ENCODE measurements at places on chromosomes 11 and 22.

DNA sequence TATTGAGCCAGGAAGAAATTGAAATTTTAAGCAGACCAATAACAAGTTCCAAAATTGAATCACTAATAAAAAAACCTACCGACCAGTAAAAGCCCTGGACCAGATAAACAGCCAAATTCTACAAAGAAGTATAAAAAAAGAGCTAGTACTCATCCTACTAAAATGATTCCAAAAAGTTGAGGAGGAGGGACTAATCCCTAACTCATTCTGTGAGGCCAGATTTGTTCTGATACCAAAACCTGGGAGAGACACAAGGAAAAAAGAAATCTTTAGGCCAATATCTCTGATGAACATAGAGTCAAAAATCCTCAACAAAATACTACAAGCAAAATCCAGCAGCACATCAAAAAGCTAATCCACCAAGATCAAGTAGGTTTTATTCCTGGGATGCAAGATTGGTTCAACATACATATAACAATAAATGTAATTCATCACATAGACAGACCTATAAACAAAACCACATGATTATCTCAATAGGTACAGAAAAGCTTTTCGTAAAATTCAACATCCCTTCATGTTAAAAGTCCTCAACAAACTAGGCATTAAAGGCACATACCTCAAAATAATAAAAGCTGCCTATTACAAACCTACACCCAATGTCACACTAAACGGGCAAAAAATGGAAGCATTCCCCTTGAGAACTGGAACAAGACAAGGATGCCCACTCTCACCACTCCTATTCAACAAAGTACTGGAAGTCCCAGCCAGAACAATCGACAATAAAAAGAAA, 13.1 kb downstream of the OR52A5 start:
- DNase-seq = no peak

DNA sequence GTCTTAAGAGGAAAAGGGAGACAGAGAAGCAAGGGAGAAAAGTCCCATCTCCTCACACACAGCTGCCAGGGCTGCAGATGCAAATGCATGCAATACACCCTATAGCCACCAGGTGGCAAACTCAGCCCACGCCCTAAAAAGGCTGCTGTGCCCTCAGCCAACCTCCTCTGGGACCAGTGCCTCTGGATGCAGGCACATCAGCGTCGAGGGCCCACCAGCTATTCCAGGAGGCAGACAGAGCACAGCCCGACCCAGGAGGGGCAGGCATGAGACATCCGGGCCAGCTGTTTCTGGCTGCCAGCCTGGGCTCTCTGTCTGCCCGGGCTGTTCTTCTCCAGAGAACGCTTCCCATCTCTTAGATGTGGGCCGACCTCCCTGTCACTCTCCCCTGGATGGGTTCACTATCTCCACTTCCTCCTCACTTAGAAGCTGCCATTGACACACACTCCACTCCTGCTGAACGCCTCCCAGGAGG, 39.7 kb downstream of the TPBGL start:
- peak; percentile 82 for DNase-seq

- DNase-seq = no peak
Observed at GRCh38 chr11:12789054-12789453, 114.8 kb downstream of the TEAD1 start.

- DNase-seq = no peak
Observed at GRCh38 chr11:62108971-62109404, 14.8 kb upstream of the INCENP start.

- no peak for DNase-seq
Observed at GRCh38 chr11:102244681-102245409, 72.4 kb upstream of the BIRC3 start.

- DNase-seq = no peak
Observed at GRCh38 chr11:12432507-12432906, 55.1 kb downstream of the PARVA start.

GRCh38 chr11:73931039-73931645, 19.7 kb upstream of the DNAJB13 start:
- no peak for DNase-seq

DNA sequence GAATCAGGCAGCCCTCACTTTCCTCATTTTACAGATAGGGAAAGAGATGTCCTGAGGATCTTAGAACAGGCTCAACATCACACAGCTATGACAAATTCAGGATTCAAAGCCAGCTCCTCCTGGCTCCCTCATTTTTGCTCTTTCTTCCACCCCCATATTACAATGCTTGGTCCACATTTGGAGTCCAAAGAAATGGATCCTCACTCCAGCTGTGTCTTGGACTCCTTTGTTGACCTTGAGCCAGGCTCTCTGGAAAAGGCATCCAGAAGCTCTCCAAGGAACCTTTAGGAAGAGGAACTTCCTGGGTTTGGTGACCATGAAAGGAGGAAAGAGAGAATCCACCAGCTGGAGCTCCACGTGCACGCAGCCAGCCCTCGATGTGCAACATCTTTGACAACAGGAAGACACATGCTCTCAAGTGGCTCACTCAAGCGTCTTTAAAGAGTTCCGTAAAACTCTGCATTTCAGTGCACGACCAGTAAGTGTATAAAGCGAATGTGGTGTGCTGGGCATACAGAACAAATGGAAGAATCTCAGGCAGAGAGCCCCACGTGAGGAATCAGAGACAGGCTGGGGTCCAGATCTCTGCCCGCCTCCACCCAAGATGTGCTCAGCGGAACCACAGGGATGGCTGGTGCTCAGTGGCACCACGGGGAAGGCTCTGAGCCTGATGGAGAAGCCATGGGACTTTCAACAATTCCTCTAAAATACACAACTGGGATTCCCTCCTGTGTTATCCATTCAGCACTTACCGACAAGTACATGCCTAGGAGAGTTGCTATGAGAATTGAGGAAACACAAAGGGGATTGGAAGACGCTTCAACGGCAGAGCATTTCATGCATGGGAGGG, 48.4 kb downstream of the ISX start:
- no peak for DNase-seq

DNA sequence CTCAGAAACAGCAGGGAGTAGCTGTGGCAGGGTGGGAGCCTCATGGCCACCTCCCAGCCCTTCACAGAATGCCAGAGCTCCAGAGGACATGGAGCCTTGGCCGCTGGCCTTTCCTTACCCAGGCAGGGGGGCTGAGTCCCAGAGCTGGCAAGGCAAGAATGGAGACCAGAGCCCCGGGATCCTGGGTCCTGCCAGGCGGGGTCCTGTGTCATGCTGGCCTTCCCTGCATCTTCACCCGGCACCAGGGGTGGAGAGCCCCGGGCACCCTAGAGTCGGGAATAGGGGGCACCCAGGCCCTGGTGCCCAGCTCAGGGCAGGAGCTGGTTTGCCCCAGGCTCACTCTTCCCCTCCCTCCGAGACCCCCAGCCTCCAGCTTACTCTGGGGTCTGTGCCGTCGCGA, 519.9 kb downstream of the TBC1D22A start:
- DNase-seq = no peak

DNA sequence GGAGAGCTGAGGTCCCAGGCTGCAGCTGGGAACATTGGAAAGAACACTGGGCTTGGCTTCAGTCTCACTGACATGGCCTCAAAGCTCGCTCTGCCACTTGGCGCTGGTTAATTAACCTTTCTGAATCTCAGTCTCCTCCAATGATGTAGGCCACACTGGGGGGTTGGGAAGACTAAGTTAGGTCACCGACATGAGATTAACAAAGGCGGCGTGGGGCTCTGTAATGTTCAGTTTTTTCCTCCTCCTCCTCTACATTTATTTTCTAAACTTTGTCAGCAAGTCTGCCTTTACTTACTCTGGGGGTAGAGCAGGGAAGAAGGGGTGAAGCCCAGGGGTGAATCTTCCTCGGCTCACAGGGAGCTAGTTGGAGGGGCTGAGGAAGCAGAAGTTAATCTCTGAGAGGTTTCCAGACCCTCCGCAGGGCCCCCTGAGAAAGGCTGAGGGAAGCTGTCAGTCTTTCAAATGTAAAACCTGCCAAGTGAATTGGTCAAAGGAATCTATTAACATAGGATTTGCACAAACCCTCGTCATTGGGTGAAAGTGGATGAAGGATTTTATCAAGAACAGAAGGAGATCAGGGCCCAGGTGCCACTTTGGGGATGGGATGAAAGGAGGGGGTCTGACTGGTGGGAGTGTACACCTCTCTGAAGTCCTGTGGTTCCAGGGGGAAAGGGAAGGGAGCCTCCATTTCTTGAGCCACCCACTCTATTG, 32.1 kb upstream of the TENM4 start:
- DNase-seq = no peak

DNA sequence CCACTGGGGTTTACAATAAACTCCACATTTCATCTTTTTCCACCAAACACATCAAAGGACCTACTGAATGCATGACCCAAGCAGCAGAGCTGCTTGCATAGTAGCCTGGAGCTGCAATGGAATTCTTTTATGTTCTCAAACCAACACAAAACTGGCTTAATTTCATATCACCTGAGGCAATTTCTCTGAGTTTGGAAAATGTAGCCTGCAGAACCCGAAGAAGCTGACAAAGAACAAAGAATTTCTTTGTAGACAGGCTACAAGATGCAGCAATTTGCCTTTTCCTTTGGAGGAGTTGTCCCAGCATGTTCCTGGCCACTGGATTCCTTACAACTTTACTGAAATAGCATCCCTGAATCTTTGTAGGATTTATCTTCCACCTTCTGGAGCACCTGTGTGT, 5.5 kb upstream of the TECTA start:
- DNase-seq = no peak

- DNase-seq = no peak
Observed at GRCh38 chr11:114165326-114166230, 106.1 kb downstream of the ZBTB16 start.

- no peak for DNase-seq
Observed at GRCh38 chr22:28205926-28206325, 286.9 kb upstream of the PITPNB start.

DNA sequence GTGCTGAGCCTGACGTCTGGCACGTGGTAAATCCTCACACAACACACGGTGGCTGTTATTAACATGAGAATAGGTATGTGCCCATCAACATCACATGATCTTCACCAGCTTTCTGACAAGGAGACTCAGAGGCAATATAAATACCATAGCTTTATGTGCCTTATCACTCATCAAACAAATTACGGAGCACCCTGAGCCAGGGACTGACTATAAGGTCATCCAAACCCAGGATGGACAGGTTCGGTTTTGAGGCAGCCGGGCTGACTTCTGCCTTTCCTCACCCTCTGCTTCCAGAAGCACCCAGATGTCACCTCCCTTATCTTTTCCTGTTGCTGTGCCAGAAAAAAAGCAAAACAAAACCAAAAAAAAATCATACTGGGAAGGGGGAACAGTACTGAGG, 5.7 kb upstream of the PLAAT3 start:
- DNase-seq = no peak

DNA sequence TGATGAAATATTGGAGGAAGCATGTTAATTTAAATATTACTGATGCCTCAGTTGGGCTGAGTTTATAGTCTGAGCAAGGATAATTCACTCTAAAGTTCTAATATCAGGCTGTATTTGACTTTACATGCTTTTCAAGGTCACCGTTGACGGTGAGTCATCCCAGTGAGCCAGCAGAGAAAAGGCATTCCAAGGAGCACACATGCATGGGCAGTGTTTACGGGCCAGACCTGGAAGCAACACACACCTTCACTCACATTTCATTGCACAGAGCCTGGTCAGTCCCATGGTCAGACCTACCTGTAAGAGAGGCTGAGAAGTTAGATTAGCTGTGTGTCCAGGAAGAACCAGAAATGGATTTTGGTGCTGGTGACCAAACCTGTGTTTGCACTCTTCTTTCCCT, 53.5 kb downstream of the COMMD9 start:
- DNase-seq = no peak

GRCh38 chr11:31442086-31442485, 67.3 kb downstream of the IMMP1L start:
- no peak for DNase-seq

DNA sequence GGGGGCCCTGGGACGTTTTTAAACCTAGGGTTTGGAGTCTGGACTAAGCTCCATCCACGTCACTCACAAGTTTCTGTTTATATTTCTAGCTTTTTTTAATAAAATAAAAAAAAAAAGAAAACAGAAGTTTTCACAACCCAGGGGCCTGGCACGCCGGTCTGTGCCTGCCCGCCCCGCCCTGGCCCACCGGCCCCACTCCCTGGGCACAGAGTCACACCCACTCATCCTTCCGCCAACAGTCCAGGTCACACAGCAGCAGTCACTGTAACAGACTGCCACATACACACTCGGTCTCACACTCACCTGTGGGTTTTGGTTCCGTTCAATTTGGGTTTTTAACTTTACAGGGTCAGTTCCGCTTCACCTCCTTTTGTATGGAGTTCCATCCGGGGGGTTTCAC, 5.3 kb upstream of the ACR start:
- no peak for DNase-seq

Measured in stimulated activated CD4-positive, alpha-beta T cell treated with anti-CD3 and anti-CD28 coated beads, Interleukin-2, amount 100 ng/mL, for 48 hours (primary cell).